ENCODE measurements at places on chromosomes 6 and 20. TPM values are rescaled to one million over a fixed set of nuclear protein-coding genes. Genes with fewer than 3 reads are reported as not detected.

- no peak for ATAC-seq
These were observed 61.2 kb downstream of the IGF2R start for GRCh38 chr6:160030103-160030502.

DNA sequence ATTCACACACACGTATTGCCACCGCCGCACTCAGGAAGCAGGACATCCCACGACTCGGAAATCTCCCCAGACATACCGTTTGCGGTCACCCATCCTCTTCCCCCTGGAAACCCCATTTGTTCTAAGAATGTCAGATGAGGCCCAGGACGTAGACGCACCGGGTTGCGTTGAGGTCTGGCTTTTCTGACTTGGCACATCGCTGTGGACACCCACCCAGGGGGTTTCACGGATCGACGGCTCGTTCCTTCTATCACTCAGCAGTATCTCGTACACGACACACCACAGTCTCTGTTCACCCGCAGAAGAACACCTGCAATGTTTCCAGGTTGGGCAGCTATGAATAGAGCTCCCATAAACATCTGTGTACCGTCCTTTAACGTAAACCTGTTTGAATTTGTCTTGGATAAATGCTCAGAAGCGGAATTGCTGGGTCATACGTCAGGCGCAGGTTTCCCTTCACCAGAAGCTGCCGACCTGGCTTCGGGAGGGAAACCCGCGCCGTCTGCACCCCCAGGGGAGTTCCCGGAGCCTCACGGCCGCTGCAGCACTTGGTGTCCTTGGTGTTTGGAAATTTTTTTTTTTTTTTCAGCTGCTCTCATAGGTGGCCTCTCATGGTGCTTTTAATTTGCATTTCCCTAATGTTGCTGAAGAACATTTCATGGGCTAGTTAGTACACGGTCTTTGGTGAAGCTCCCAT, 9.3 kb upstream of the EEF1A2 start:
- ATAC-seq, result peak; percentile 78

- no peak for ATAC-seq
These were observed 89.1 kb upstream of the PHACTR3 start for GRCh38 chr20:59515013-59515905.

GRCh38 chr6:2982426-2983117, 11.2 kb upstream of the SERPINB6 start:
- ATAC-seq, result no peak

NFS1 gene
- total RNA-seq, result 49.2 TPM

DNA sequence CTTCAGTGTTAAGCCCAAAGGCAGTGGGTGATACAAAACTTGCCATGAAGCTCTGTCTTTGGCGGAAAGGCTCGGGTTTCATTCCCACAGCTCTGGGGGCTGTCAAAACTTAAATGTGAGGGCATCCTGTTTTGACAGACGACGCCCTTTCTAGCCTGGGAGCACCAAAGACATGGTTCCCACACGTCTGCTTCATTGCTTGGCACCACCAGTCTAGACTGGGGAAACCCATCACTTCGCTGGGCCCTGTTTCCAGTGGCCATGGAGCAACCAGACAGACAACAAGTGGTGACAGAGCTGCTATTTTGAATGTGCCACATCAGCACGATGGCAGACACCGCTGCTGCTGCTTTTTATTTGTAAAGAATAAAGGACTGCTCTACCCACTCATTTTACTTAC, 127.5 kb downstream of the SASH1 start:
- ATAC-seq, result no peak

All from activated T-helper 17 cell treated with anti-CD3 and anti-CD28 coated beads, Interleukin-2, amount 50 U/mL, for 72 hours (primary cell).